Iris pigment epithelial cell (primary cell): ENCODE measurements at places on chromosomes 2 and 18.

GRCh38 chr2:69490486-69490885 is 53.3 kb upstream of the NFU1 start:
- no peak for DNase-seq

DNA sequence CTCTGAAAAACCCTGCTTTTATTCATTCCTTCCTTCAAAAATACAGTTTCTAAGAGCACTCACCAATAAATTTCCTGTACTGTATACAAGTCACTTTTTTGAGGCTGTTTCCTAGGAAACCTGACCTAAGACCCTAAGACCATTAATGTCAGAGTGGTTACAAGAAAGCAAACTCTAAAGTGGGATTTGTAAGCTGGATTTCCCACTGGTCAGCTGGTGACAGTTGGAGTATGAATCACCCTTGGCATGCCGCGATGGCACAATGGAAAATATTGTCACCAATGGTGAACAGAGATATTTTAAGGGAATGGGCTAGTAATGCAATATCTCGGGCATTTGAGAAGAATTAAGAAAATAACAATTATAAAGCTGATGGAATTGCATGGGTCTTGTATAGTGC is 101.9 kb downstream of the COL3A1 start:
- DNase-seq = no peak

DNA sequence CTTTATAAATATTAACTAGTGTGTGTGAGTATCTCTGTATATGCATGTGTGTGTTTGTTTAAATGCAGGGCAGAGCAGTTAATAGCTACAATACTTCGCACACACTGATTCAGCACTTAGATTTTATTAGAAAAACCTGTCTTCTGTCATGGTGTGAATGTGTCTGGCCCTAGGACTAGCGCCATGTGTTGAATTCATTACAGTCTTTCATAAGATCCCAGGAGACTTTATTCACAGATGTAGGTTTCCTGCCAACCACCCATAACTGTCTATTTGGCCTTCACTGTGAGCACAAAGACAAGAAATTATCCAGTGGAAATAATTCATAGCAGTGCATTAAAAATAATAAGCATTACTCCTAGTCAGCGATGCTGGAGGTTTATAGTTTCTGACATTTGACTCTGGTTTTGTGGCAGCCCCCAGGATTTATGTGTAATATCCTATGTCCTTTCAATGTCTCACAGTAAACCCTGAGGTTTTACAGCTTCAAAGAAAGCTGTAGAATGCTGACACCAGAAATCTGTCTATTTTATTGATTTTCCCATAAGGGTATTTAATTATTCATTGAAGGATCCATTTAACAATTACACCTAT is 93.9 kb downstream of the ZNF804A start:
- peak; percentile 17 for DNase-seq

DNA sequence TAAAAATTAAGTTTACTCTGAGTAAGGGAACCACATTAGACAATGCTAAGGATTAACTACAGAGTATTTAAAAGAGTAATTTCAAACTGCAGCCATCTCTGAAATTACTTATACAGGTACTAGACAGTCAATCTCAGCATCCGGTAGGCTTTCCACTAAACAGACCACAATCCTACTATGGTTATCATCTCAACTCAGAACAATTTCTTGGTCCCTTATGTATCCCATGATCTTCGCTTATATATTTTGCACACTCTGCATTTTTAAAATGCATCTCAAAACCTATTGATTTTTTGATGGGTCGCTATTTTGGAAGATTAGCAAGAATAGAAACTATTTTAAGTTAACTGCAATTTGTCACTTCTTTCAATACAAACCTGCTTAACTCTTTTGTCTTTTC is 1.4 kb downstream of the PPP4R1 start:
- DNase-seq = no peak

- no peak for DNase-seq
Measured at GRCh38 chr2:238505119-238505891, 78.6 kb downstream of the ASB1 start.

- DNase-seq = no peak
Measured at GRCh38 chr2:58870704-58871103, 629.6 kb upstream of the FANCL start.

DNA sequence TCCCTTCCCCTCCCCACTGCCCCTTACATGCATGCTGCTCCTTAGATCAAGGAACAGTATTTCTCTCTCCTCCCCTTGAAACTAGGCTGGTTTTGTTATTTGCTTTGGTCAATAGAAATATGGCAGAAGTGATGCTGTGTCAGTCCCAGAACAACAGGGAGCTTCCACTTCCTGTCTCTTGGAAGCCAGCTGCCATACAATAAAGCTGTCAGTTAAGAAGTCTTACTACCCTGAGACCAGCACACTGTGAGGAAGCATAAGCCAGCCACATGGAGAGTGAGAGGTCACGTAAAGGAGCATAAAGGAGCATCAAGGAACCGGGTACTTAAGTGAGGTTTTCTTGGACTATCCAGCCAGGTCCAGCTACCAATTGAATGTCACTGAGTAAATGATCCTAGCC is 126.6 kb downstream of the NOL4 start:
- DNase-seq = no peak

DNA sequence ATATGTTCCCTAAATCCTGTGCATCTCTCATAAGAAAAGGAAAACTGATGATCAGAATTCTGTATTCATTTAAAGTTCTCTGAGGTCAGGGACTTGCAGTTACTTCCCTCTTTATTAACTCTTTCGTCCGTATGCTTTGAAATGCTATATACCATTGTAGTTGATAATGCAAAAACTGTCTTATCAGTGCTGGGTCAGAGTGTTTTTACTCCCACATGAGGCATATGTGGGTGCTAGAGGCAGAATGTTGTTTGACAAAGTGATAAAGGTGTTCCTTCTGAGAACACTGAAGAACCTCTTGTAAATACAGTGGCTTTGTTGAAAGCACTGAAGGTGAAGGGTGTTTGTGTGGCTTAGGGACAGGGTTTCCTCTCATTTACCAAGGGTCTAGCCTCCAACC is 136.5 kb upstream of the NFATC1 start:
- DNase-seq = no peak

DNA sequence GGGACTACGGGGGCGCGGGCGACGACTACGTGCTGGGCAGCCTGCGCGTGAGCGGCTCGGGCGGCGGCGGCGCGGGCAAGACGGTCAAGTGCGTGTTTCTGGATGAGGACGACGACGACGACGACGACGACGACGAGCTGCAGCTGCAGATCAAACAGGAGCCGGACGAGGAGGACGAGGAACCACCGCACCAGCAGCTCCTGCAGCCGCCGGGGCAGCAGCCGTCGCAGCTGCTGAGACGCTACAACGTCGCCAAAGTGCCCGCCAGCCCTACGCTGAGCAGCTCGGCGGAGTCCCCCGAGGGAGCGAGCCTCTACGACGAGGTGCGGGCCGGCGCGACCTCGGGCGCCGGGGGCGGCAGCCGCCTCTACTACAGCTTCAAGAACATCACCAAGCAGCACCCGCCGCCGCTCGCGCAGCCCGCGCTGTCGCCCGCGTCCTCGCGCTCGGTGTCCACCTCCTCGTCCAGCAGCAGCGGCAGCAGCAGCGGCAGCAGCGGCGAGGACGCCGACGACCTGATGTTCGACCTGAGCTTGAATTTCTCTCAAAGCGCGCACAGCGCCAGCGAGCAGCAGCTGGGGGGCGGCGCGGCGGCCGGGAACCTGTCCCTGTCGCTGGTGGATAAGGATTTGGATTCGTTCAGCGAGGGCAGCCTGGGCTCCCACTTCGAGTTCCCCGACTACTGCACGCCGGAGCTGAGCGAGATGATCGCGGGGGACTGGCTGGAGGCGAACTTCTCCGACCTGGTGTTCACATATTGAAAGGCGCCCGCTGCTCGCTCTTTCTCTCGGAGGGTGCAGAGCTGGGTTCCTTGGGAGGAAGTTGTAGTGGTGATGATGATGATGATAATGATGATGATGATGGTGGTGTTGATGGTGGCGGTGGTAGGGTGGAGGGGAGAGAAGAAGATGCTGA is 1.4 kb downstream of the SOX11 start:
- peak; percentile 28 for DNase-seq

DNA sequence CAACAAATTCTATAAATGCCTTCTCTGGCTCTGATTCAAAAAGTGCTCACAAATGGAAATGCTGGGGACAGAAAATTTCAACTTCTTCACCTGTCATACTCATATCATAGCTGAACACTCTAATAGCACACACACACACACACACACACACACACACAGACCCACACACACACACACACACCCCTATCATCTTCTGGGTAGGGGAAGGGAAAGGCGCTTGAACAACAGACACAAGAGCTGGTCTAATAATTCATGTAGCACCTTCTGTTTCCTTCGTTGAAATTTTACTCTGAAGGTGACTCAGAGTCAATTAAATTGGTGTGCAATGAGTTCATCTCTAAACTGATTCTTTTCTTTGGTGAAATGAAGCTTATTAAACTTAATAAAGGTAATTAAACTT is 32.9 kb downstream of the CD28 start:
- no peak for DNase-seq

GRCh38 chr2:26712486-26713465 is 20.3 kb downstream of the KCNK3 start:
- DNase-seq = no peak

GRCh38 chr2:71974846-71975245 is 172.8 kb downstream of the CYP26B1 start:
- DNase-seq = peak; percentile 65

DNA sequence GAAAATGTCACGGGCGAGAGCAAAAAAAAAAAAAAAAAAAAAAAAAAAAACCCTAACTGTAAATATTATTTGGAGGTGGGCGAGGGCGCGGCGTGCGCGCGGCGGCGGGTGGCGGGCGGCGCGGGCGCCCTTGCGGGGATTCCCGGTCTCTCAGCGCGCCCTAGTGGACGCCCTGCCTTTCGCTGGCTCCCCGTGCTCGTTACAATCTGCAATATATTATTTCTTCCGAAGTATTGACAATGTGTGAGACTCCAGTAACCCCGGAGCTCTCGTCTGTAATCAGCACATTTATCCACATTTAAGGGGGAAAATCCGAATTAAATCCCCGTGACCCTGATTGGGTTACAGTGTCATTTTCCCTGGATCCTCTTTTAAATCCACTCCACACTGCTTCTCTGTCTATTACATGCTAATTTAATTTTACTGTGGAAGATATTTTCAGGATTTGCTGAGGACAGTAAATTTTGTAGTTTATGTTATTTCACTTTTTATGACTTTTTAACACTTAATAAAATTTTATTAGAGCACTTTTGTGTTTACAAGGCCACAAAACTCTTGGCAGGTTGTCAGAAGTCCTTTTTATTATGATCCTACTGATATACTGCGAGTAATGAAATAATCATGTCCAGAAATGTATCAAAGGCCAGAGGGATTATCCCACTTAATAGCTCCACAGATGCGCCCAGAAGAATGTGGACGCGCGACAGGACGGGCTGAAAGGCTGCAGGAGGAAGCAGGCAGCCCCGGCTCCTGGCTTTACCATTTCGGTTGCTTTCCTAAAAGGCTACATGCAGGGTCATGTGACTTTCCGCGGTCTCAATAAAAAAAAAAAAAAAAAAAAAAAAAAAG is 369.1 kb downstream of the MTX2 start:
- DNase-seq = peak; percentile 54

DNA sequence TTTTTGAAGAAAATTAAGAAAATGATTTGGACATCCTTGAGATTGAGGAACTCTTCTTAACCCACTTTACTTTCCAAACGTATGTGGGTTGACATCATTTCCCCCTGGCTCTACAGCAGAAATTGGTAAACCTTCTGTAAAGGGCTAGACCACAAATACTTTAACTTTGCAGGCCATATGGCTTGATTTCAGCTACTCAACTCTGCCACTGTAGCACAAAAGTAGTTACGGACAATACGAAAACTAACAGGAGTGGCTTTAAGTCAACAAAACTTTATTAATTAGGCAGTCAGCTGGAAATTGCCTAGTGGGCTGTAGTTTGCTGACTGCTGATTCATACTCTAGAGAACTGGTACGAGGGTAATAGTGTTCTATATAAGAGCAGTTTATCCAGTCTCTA is 83.2 kb upstream of the DTNB start:
- DNase-seq = peak; percentile 26

DNA sequence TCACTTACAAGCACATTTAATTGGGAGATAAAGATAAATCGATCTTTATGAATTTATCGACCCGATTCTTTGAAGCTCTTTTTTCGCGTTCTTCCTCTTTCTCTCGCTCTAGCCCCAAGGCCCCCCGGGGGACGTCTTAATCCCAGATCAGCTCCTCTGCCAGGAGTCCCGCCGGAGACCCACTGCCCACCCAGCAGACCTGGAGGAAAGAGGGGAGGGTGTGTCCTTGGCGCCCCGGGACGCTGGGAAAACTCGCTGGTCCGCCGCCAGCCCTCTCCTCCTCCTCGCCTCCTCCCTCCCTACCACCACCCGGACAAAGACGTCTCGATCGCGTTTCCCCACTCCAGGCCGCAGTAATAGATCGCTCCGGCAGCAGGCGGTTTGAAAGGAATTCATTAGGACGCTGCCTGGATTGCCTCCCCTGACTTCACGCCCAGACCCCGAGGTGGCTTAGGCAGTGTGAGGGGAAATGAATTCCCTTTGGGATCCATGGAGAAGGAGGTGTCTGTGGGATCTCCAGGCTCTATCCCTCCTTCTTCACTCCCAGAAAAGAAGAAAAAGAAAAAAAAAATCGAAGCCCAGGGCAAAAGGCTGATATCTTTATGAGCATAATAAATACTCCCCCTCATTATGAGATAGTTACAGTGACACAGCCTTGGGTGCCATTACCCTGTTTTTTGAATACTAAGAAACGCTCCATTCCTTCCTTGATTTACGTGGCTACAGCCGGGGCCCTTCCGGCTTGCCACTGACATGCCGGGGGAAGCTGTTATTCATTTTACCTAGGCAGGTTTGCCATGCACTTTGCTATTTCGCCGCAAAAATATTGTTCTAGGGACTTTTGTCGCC is 1.8 kb upstream of the GBX2 start:
- no peak for DNase-seq

DNA sequence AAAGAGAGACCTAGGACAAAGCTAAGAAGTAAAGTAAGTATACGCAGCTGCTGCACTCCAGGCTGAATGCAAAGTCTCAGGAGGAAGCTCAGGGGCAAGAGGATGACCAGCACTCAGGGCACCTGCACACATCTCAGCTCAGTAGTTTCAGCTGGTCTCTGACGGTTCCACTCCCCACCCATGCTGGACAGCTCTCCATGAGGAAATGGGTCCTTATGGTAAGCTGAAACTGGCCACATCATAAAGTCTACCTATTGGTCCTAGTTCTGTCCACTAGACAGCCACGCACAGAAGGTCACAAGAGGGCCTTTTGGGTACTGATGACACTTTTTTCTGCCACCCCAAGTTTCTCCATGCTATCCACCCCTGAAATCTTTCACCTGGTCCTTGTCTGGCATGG is 215.3 kb downstream of the TTC32 start:
- no peak for DNase-seq

GRCh38 chr2:12970861-12971260 is 254.1 kb downstream of the TRIB2 start:
- DNase-seq = peak; percentile 77

DNA sequence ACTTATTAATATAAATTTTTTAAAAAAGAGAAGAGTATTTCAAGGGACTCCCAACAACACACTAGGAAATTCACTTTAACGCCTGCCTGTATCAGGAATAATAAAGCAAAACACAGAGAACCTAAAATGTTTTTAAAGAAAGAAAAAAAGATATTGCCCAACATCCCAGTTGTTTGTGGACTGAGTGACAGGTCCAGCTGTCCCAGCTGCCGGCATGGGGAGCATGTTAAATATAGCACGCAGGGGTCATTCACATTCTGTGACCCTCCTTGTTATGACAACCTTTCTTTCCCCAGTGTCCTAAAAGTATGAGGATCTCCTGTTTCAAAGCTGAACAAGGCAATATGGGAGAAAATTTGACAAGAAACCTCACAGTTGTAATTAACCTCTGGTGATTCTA is 4.4 kb downstream of the KLHL41 start:
- no peak for DNase-seq

- no peak for DNase-seq
Measured at GRCh38 chr18:57585421-57585820, 1.1 kb downstream of the FECH start.
